Type B pancreatic cell (in vitro differentiated cells): ENCODE measurements at places on chromosomes 6 and 20. TPM values are rescaled to one million over a fixed set of nuclear protein-coding genes. Genes with fewer than 3 reads are reported as not detected.

- no peak for DNase-seq
Measured at GRCh38 chr6:137846772-137847313, 20.2 kb upstream of the TNFAIP3 start.

GRCh38 chr6:47749757-47750156, 32.1 kb upstream of the OPN5 start:
- DNase-seq: no peak

GRCh38 chr6:135236732-135237131, 55.6 kb downstream of the MYB start:
- no peak for DNase-seq

DNA sequence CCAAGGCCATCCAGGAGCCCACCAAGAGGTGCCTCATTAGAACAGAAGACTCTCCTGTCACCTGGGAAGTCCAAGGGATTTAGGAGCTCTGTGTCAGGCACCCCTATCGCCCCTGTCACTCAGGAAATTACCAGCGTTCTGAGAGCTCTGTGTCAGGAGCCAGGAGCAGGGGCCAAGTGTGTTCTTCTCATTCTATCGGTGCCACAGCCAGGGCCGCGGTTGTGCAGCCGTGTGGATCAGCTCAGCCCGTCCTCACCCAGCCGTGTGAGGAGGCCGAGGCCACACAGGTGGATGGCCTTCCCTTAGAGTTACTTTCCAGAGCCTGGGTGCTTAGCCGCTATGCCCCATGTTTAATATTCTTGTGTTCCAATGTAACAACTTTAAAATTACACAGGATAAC, 9.8 kb downstream of the MTG2 start:
- DNase-seq: no peak

- no peak for DNase-seq
Measured at GRCh38 chr20:44650771-44651433, 597 bp downstream of the ADA start.

GRCh38 chr6:76984572-76984971, 478.7 kb downstream of the HTR1B start:
- DNase-seq: no peak

GRCh38 chr20:57156011-57156729, 110.3 kb downstream of the BMP7 start:
- no peak for DNase-seq

DNA sequence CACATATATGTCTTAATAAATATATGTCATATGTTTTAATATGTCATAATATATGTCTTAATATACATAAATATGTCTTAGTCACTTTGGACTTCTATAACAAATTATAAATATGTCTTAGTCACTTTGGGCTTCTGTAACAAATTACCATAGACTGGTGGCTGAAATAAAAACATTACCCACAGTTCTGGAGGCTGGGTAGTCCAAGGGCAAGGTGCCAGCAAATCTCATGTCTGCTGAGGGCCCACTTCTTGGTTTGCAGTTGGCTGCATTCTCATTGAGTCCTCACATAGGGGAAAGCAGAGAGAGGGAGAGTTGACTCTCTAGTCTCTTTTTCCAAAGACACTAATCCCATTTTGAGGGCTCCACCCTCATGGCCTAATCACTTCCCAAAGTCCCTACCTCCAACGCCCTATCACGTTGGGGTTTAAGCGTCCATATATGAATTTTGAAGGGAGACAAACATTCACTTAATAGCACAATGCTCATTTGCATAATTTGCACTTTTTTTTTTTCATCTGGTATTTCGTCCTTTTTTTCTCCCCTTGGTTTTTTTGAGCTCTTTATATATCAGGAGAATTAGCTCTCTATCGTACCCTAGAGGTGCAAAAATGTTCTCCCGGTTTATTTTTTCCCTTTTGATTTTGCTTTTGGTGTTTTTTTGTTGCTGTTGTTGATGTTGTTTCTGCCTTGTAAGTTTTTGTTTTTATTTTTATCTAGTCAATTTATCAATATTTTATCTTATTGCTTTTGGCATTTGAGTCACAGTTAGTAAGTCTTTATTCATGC, 266.4 kb downstream of the PLCB1 start:
- no peak for DNase-seq

- no peak for DNase-seq
Measured at GRCh38 chr20:56816349-56816748, 187.2 kb downstream of the TFAP2C start.

- no peak for DNase-seq
Measured at GRCh38 chr20:59920944-59921343, 12.5 kb downstream of the SYCP2 start.

DNA sequence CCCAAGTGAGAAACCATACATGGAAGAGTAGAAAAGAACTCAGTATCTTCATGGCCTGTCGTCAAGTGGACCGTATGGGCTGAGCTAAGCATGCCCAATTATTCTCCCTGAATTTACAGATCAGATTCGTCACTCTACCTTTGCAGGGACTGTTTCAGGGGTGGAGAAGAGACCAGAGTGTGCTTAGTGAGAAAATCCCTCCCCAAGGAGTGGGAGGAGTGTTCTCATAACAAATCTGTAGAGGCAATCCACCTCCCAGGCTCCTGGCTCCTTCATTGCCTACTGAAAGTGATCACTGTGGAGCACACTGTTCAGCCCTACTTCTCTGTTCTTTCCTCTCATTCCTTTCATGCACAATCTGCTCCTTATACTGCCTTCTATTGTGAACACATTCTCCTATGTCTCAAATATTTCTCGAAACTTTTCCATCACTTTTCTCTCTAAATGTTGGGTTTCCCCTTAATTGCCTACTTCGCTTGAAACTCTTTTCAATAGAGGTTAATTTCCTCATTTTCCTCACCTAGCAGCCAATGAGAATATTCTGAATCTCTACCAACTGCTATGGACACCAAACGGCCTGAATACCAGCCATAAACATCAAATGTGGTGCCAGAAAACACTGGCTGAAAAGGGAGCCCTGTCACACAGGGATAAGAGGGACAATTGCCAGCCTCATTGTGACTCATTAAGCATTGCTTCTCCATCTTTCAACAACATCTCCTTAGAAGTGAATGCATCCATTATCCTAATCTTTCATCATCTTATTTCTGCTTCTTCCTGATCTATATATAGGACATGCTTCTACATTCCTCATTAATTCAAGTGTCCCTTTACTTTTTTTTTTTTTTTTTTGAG, 398.3 kb downstream of the UTRN start:
- no peak for DNase-seq

GRCh38 chr6:166866839-166867637, 89.3 kb downstream of the RNASET2 start:
- no peak for DNase-seq

DNA sequence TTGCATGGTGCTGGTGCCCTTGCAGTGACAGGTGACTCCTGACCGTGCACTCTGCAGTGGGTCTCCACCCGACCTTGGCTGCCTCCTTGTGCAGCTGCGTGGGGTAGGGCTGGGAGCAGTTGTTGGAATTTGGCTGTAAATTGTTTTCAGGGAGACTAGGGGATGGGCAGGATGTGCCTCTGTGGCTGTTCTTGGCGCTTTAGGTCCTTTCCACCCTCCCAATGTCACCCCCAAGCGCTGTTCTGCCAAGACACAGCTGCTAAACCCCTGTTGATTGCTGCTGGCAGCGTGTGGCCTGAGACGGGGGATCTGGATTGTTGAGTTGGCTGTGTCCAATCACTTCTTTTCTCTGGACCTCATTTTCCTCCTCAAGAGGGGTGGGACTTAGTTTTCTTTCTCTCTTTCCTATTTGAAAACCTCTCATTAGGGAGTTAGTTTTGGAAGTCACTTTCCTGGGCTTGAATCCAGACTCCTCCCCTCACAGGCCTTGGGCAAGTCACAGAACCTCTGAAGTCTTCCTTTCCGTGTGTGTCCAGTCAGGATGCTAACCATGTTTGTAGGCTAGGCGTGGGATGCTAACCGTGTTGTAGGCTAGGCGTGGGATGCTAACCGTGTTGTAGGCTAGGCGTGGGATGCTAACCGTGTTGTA, 8.5 kb downstream of the IGF2R start:
- no peak for DNase-seq

GRCh38 chr20:38727607-38728190, 3.4 kb downstream of the SLC32A1 start:
- DNase-seq: no peak

DNA sequence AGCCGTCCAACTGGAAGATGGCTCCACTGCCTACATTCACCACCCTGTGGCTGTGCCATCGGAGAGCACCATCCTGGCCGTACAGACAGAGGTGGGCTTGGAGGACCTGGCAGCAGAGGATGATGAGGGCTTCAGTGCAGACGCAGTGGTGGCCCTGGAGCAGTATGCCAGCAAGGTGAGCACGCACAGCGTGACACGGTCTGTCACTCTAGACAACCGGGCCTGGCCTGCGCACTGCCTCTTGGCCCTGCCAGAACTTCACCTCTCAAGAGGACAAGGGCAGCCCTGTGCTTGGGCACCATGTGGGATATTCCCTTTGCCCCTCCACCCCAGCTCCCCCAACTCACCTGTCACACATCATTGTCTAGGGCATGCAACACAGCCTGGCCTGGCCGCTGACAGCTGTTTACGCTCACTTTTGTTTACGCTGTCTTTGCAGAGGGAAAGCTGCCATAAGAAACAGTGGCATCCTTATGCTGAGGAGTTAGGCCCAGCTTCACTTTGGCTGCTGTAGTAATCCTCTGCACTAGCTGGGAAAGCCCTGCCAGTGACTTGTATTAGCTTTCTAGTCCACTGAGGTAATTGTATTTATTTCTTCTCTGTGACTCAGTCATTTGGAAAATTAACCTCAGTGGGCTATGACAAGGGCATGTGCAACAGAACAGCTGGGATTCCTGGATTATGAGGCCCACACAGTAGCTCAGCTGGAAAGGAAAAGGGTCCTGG, 9.8 kb upstream of the DEF6 start:
- no peak for DNase-seq

Gene ANGPT4
- 0.07 TPM in 1 of 2 replicates, not detected in the other for total RNA-seq

Gene TMEM242
- 10.1 and 11.7 TPM in 2 replicates for total RNA-seq

Gene ANKEF1
- 5.9 and 8.1 TPM in 2 replicates for total RNA-seq

Gene ACSS1
- total RNA-seq: 22.2 and 27.5 TPM in 2 replicates

Gene SLC16A10
- 16.9 and 25.6 TPM in 2 replicates for total RNA-seq

Gene TGM3
- 1.4 and 1.5 TPM in 2 replicates for total RNA-seq

Gene TAGAP
- 0.22 and 0.43 TPM in 2 replicates for total RNA-seq

Gene PSORS1C2
- not detected in 2 replicates for total RNA-seq

Gene HTR1E
- 0.39 and 0.52 TPM in 2 replicates for total RNA-seq

Gene C6orf132
- 22.9 and 56.4 TPM in 2 replicates for total RNA-seq

Gene GJA1
- 90.7 and 190 TPM in 2 replicates for total RNA-seq

Gene FOXF2
- total RNA-seq: 2.1 and 8.1 TPM in 2 replicates

Gene DDO
- not detected in 2 replicates for total RNA-seq

Gene CGA
- total RNA-seq: 0.43 and 30.3 TPM in 2 replicates
